ENCODE measurements at places on chromosomes 13 and 19. TPM values are rescaled to one million over a fixed set of nuclear protein-coding genes. Genes with fewer than 3 reads are reported as not detected.

DNA sequence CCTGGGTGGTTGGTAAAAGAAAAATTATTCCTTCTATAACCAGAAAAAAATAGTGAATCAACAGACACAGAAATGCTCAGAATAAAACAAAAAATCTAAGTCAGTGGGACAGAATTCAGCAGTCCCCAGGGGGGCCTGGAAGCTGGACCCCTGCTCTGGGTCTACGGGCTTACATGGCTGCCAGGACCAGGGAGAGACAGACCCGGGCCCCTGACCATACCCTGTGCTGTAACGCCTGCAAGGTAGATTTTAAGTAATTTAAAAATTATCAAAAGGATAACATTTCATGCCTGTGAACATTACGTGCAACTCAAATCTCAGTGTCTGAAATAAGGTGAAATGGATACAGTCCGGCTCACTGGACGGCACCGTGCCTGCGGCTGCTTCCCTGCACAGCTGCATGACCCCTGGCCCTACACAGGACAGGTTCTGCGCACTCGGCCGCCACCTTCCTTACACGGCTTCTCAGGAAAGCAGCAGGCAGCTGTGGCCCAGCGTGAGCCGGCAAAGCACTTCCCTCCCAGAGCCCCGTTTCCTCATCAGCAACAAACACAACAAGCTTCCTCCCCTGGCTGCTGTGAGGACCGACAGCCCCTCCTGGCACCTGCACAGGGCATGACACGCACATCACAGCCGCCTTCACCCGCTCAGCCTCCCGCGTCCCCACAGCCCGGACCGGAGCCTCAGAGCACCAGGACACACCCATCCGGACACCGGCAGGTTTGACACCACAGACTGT lies 22.2 kb downstream of the RASA3 start:
- no peak for DNase-seq

DNA sequence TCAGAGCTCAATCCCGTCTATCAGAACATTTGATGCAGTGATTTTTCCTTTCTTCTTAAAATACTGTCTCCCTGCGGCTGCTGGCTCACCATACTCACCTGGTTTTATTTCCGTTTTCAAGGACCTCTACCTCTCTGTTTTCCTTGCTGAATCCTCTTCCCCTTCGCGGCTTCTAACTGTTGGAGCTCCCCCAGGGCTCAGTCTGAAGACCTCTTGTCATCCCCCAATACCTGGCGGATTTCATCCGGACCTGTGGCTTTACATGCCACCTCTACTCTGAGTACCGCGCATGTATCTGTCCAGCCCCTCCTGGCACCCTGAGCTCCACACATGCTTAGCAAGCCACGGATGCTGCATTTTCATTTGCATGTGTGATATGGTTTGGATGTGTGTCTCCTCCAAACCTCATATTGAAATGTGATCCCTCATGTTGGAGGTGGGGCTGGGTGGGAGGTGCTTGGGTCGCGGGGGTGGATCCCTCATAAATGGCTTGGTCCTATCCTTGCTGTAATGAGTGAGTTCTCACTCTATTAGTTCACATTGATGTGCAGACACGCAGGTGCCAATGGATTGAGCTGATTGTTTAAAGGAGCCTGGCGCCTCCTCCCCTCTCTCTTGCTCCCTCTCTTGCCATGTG lies 106.2 kb upstream of the LSM14A start:
- DNase-seq, result no peak

- no peak for DNase-seq
These were observed 2.6 kb downstream of the NLRP4 start for GRCh38 chr19:55838906-55839305.

- no peak for DNase-seq
These were observed 6.9 kb downstream of the S1PR5 start for GRCh38 chr19:10510301-10510802.

DNA sequence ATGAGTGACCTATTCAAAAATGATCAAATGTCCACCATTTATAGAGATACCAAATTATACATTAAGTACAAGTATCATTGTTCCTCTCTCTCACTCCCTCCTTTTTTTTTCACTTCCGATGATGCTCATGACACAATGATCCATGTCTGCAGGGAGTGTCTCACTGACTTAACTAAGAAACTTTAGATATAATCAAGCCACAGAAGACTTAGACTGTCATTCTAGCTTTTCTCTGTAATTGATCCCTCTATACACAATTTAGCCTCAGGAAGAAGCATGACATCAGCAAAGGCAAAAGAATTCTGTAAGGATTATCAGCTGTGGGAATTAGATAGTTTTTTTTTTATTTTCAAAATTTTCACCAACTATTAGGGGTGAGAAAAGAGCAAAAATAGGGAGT lies 734.9 kb upstream of the PCDH9 start:
- no peak for DNase-seq

DNA sequence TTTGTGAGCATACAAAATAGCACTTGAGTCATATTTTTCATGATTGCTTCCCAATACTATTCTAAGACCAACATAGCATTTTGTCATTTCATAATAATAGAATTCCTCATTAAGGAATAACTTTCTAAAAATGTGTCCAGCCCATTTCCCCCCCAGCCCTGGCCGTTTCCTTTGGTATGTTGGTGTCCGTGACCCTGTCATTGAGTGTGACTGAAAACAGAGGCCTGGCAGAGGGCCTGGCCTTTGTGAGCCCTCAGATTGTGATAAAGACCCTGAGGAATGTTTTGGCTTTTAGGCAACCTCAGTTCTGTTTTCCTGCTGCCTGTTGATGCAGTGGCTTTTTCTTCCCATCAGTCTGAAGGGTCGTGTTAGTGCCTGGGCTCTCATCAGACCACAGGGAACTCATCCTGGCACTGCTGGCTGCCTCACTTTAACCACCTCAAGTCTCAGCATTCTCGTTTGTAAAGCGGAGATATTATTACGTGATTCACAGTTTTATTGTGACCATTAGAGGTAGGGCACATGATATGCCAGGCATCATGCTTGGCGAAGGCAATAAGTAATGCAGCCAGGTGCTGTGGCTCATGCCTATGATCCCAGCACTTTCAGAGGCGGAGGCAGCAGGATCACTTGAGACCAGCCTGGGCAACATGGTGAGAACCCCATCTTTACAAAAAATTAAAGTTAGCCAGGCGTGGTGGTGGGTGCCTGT lies 13.8 kb downstream of the SPINT2 start:
- no peak for DNase-seq

DNA sequence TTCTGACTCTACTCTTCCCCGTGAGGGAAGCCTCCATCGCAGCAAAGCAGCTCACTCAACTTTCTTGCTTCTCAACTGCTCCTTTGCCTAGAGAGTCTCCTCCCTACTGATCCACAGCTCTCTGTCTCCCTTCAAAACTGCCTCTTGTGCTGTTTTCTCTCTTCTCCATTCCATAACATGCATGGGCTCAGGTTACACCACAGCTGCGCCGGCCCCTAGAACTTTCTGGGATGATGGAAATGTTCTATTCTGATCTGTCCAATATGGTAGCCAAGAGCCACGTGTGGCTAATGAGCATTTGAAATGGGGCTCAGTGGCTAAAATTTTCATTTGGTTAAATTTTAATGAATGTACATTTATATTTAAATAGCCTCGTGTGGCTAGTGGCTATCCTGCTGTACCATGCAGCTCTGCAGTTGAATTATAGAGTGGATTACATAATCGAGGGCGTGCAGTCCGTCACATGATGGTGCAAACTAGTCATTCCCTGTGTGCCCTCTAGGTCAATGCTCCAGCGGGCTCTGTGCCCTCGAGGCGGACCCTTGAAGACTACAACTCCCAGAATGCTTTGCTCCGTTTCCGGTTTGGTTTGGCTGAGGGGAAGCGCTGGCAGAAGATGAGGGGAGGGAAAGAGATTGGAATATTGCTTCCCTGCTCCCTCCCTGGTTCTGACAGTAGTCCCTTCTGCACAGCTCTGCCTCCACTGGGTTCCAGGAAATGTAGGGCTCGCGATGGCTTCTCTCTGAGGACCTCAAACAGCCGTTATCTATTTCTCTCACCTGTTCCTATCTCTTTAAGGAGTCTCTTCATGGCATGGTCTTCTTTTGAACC lies 109.8 kb downstream of the CACNA1A start:
- DNase-seq, result peak; percentile 22

The CCL25 gene
- not detected for total RNA-seq

The S1PR5 gene
- not detected for total RNA-seq

The ZNF835 gene
- 1.1 TPM for total RNA-seq

The GPALPP1 gene
- total RNA-seq, result 16.0 TPM

The ZNF492 gene
- total RNA-seq, result 1.8 TPM

The AMER2 gene
- total RNA-seq, result 0.08 TPM
